T-helper 1 cell treated with Interleukin-12 subunit alpha and Interleukin-12 subunit beta and Interleukin-4 antibody, amounts not matched to agents 30 ng/mL and 1 ng/mL, for 36 hours (primary cell): ENCODE measurements at places on chromosomes 2 and 18. TPM values are rescaled to one million over a fixed set of nuclear protein-coding genes. Genes with fewer than 3 reads are reported as not detected.

The IL1R2 gene
- total RNA-seq = 1.0 and 1.4 TPM in 2 replicates

The DOK6 gene
- not detected in 2 replicates for total RNA-seq

The NEB gene
- 0.12 and 0.42 TPM in 2 replicates for total RNA-seq

The VWA3B gene
- not detected in 2 replicates for total RNA-seq

The NT5C1B gene
- total RNA-seq = not detected in 2 replicates

The MYO7B gene
- total RNA-seq = 0.46 and 0.54 TPM in 2 replicates

The RAMP1 gene
- total RNA-seq = 11.8 and 15.0 TPM in 2 replicates

The RAB31 gene
- 0.34 and 0.66 TPM in 2 replicates for total RNA-seq

The CLHC1 gene
- total RNA-seq = 16.1 and 17.0 TPM in 2 replicates

The GREB1L gene
- not detected in 2 replicates for total RNA-seq

The NGEF gene
- total RNA-seq = not detected in 2 replicates

The SMPD4 gene
- total RNA-seq = 70.9 and 72.7 TPM in 2 replicates

The CHRND gene
- total RNA-seq = not detected in 2 replicates

The RFX8 gene
- total RNA-seq = 2.8 and 4.3 TPM in 2 replicates

The CABLES1 gene
- 0.71 and 2.0 TPM in 2 replicates for total RNA-seq

The TMEFF2 gene
- not detected in 2 replicates for total RNA-seq

The C2orf78 gene
- not detected in 2 replicates for total RNA-seq

The KCNS3 gene
- total RNA-seq = not detected in 2 replicates

The TUBA4A gene
- 290 and 312 TPM in 2 replicates for total RNA-seq

The SALL3 gene
- not detected in 2 replicates for total RNA-seq

The TM4SF20 gene
- not detected in 2 replicates for total RNA-seq

The SP9 gene
- total RNA-seq = not detected in 2 replicates
